ENCODE measurements at places on chromosomes 3 and 15. TPM values are rescaled to one million over a fixed set of nuclear protein-coding genes. Genes with fewer than 3 reads are reported as not detected.

The C3orf62 gene
- total RNA-seq = 3.5 TPM

The SERINC4 gene
- not detected for total RNA-seq

The GOLGA6D gene
- not detected for total RNA-seq

The ATP13A5 gene
- total RNA-seq = not detected

The SAMD7 gene
- not detected for total RNA-seq

The SLITRK3 gene
- 24.3 TPM for total RNA-seq

The CPA3 gene
- 18.6 TPM for total RNA-seq

The TMCO5A gene
- total RNA-seq = not detected

The ARNT2 gene
- total RNA-seq = 11.6 TPM

The HDC gene
- not detected for total RNA-seq

The ZNF660 gene
- 4.5 TPM for total RNA-seq

DNA sequence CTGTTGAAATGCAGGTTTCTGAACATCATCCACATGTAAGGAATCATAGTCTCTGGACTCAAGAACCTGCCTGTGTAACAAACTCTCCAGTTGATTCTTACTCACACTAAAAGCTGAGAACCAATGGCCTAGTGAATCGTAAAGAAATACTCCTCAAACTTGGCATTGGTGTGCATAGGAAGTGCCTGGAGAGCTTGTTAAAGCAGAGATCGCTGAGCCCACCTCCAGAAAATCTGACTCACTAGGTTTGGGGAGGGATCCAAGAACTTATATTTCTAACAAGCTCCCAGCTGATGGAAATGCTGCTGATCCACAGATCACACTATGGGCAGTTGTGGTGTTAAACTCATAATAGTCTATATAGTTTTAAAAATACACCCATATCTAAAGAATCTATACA lies 55.8 kb upstream of the LMCD1 start:
- H3K27ac ChIP-seq = peak overlapping the region; percentile 80
- no peaks in the 10 kb centered on the region for H3K36me3 ChIP-seq
- no peak overlapping the region for H3K4me3 ChIP-seq
- no peak for ATAC-seq
- no peaks in the 10 kb centered on the region for H3K27me3 ChIP-seq

DNA sequence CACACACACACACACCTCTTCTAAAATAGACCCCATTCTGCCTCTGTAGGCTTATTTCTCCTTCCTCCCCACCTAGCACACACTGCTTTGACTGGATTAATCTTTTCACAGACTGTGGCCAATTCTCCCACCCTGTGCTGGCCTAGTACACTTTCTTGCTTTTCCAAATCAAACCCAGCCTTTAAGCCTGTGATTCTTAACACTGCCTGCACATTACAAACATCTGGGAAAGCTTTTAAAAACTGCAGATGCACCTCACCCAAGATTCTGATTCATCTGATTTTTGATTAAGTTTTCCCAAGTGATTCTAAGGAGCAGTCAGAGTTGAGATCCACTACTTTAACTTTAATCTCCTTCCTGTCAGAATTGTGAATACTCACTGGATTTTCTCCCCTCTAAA lies 12.8 kb downstream of the CSNK1G1 start:
- H3K36me3 ChIP-seq = no peaks in the 10 kb centered on the region
- ATAC-seq = no peak
- no peaks in the 10 kb centered on the region for H3K27me3 ChIP-seq

DNA sequence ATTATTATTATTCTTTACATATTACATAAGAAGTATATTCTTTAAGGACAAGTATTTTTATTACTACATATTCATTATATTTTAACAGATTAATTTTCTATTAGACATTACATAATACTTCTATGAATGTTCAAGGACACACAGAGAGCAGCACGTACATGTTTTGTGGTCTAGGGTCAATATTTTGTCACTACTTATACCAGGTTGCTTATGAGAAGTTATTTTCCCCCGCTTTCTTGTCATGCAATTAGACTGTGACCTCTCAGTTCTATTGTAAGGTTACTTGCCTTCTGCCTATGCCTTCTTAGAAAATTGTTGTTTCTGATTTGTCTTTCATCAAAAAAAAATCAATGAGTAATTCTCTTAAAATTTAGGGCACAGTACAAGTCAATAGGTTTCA lies 21.5 kb downstream of the BCHE start:
- no peak for ATAC-seq
- no peaks in the 10 kb centered on the region for H3K27me3 ChIP-seq
- H3K27ac ChIP-seq = no peak overlapping the region
- no peak overlapping the region for H3K4me3 ChIP-seq

DNA sequence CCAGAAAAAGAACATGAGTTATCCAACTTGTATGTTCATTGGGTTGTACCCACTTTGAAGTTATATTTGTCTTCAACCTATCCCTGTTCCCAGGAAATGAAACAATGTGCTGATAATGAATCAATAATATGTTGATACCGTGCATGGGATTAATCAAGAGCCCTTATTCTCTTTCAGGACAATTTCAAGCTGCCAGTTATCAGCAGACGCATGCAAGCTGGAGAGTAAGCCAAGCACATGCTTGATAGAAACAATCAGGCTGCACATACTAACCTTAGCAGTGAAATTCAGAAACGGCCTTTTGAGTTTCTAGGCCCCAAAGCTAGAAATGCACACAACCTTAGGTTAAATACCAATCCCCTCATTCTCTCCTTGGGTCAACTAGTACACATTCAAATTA lies 480.4 kb upstream of the AGTR1 start:
- no peak overlapping the region for H3K27ac ChIP-seq
- no peak for ATAC-seq
- no peaks in the 10 kb centered on the region for H3K4me1 ChIP-seq

DNA sequence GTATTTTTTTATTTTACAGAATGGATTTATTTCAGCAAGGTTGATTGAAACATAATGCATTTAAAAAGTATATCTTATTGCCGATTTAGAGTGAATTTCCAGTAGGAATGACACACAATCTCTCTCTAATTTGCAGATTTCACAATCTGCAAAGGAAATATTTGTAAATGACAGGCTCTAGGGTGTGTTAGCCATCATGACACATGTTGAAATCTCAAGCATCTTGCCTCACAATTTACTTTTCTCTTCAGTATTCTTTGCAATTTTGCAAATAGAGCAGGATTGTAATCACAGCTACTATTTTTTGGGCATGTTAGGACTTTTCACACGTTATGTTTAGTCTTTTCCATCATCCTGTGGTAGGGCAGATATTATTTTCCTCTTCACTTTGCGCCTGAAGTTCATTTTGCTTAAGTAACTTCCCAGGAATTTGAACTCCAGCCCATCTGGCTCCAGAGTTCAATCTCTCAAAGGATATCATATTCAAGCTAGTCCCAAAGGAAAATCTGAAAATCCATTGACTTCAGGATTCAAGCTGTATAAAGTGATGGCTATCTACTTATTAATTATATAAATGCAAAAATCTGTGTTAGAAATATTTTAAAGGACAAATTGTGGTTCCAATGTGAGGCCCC lies 55.4 kb downstream of the ATP13A4 start:
- no peaks in the 10 kb centered on the region for H3K27me3 ChIP-seq
- peaks cover 2% of the 10 kb centered on the region for H3K4me1 ChIP-seq
- H3K36me3 ChIP-seq = no peaks in the 10 kb centered on the region
- peak; percentile 74 for ATAC-seq
- no peak overlapping the region for H3K4me3 ChIP-seq
- H3K27ac ChIP-seq = no peak overlapping the region

DNA sequence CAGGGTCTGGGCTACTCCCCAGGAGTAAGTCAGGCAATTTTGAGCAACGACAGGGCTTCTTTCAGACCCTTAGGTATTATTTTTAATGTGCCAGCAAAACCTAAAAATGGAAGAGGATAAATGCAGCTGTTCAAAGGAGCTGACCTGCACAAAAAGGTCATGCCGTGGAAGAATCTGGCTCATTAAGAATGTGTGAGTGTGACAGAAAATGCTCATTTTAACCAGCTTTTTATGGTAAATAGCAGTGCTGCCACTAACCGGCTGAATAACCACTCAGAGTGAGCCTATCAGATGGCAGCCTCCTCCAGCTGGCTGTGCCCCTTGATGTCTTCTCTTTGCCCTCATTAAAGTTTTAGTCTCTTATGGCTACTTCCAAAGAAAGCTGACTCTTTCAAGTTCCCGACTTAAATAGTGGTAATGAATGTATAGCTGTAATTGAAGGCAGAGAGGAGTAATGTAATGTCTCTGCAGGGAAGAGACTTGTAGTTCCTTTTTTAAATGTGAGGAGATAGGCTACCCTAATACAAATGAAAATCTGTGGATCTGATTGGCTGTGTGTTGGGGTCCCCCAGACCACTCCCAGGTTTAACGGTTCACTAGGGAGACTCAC lies 9.5 kb upstream of the FSTL1 start:
- no peak overlapping the region for H3K4me3 ChIP-seq
- no peaks in the 10 kb centered on the region for H3K36me3 ChIP-seq
- no peak for ATAC-seq
- H3K27me3 ChIP-seq = no peaks in the 10 kb centered on the region
- no peak overlapping the region for H3K27ac ChIP-seq

- H3K27ac ChIP-seq = no peak overlapping the region
- ATAC-seq = no peak
- no peaks in the 10 kb centered on the region for H3K36me3 ChIP-seq
- no peaks in the 10 kb centered on the region for H3K4me1 ChIP-seq
- H3K4me3 ChIP-seq = no peak overlapping the region
Observed at GRCh38 chr15:58505581-58505980, 73.8 kb downstream of the LIPC start.

DNA sequence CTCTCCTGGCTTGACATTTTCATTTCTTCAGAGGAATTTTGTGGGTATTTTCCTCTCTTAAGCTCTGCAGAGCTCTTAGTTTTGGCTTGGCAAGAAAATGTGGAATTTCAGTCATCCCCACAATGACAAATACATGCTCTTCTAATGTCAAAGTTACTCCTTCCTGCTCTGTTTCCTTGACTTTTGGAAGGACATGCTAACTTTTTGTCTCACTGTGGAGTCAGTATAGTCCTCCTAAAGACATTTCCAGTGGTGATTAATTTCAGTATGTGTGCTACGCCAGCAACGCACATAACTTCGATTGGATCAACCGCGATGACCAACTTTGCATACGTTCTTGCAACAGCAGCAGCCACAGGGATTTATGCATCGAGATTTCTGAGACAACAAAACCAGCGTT lies 13.3 kb downstream of the EBLN2 start:
- peaks cover 2% of the 10 kb centered on the region for H3K4me1 ChIP-seq
- no peaks in the 10 kb centered on the region for H3K36me3 ChIP-seq
- H3K27me3 ChIP-seq = no peaks in the 10 kb centered on the region
- no peak overlapping the region for H3K27ac ChIP-seq
- ATAC-seq = no peak
- no peak overlapping the region for H3K4me3 ChIP-seq

GRCh38 chr15:80489030-80489594 lies 84.9 kb downstream of the ARNT2 start:
- H3K27me3 ChIP-seq = no peaks in the 10 kb centered on the region
- peak; percentile 39 for ATAC-seq
- H3K27ac ChIP-seq = no peak overlapping the region
- H3K36me3 ChIP-seq = no peaks in the 10 kb centered on the region
- H3K4me1 ChIP-seq = peaks cover 44% of the 10 kb centered on the region

DNA sequence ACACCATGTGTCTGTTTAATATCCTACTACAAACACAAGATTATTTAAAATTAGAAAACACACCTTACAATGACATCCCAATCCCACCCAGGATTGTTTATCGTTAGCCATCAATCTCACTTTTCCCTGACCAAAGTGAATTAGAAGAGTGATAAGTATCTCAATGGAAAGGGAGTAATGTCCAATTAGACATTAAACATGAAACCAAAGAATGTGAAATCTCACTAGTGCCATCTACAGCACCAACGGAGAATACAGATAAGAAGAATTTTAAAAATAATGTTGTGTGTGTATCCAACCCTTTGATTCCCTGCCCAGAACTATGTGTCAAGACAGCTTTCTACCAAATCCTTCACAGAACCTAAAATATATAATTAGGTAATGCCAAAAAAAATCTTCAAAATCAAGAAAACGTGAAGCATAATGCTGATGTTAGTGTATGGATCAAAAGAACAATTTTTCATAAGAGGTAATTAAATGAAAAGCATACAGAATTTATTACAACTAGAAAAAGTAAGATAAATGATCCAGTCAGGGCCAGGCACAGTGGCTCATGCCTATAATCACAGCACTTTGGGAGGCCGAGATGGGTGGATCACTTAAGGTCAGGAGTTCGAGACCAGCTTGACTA lies 64.2 kb downstream of the SCAPER start:
- ATAC-seq = no peak
- H3K36me3 ChIP-seq = no peaks in the 10 kb centered on the region
- H3K27me3 ChIP-seq = no peaks in the 10 kb centered on the region
- H3K4me1 ChIP-seq = no peaks in the 10 kb centered on the region

- H3K36me3 ChIP-seq = no peaks in the 10 kb centered on the region
- H3K4me1 ChIP-seq = peaks cover 46% of the 10 kb centered on the region
- H3K27me3 ChIP-seq = no peaks in the 10 kb centered on the region
- no peak for ATAC-seq
- H3K4me3 ChIP-seq = no peak overlapping the region
Observed at GRCh38 chr3:126208182-126208581, 27.8 kb upstream of the ALDH1L1 start.

- no peaks in the 10 kb centered on the region for H3K36me3 ChIP-seq
- H3K4me1 ChIP-seq = no peaks in the 10 kb centered on the region
- H3K27me3 ChIP-seq = peaks cover 5% of the 10 kb centered on the region
- H3K27ac ChIP-seq = no peak overlapping the region
Observed at GRCh38 chr3:140081887-140082286, 146.9 kb downstream of the CLSTN2 start.

DNA sequence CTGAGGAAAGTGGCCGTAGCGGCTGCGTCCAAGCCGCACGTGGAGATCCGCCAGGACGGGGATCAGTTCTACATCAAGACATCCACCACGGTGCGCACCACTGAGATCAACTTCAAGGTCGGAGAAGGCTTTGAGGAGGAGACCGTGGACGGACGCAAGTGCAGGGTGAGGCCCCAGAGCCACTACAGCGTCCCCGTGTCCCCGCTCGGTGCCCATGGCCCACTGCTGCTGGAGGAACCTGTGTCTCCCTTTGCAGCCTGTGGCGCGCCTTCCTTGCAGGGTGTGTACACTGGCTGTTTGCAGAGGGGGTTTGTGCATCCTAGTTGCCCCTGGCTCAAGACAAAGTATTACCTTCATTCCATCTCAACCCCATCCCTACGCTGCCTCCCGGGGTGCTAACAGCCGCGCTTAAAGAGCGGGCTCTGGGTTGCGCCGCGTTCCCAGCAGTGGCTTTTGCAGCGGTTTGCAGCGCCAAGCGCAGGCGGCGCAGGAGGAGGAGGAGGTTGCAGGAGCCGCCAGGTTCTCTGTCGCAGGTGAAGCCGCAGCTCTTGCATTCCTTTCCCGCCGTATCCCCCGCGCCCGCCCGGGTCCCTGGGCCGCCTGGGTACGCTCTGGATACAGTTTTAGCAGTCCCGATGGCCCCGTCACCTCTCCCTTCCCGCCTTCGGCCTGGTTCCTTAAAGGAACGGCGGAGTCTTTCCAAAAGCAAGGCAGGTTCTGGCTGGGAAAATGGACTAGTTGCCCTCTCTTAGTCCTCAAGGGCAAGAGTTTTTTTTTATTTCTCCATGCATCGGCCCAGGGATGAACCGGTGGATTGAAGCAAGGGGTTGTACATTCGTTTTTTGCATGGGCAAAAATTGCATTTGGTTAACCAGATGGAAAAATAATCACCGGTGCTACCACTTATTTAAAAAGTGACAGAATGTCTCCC lies 1.2 kb downstream of the CRABP1 start:
- no peak overlapping the region for H3K4me3 ChIP-seq
- no peak overlapping the region for H3K27ac ChIP-seq
- H3K27me3 ChIP-seq = peaks cover 89% of the 10 kb centered on the region
- peaks cover 16% of the 10 kb centered on the region for H3K4me1 ChIP-seq
- no peak for ATAC-seq

GRCh38 chr15:57527382-57528091 lies 64.2 kb upstream of the MYZAP start:
- H3K27ac ChIP-seq = no peak overlapping the region
- H3K4me3 ChIP-seq = no peak overlapping the region
- ATAC-seq = peak; percentile 58
- peaks cover 8% of the 10 kb centered on the region for H3K4me1 ChIP-seq
